ENCODE measurements at places on chromosomes 12 and 14. TPM values are rescaled to one million over a fixed set of nuclear protein-coding genes. Genes with fewer than 3 reads are reported as not detected.

KHNYN gene
- total RNA-seq, result 65.9 TPM

SIX1 gene
- total RNA-seq, result 0.39 TPM

DNA sequence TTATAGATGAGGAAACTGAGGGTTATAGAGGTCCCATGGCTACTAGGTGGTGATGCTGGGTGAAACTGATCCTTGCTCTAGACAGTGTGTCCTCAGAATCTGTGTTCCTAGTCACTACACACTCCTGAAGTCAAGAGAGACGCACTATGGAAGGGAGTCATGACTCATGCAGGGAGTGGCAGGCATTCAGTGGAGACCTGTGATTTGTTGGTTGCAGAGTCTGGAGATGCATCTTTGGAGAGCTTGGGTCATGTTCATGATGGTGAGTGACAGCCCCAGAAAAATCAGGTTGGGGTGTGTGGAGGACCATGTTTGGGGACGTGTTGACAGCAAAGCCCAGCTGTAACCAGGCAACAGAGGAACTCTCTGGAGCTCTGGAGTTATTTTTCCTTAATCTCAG lies 38.0 kb upstream of the FBXO21 start:
- no peak overlapping the region for H3K27ac ChIP-seq
- H3K27me3 ChIP-seq, result no peaks in the 10 kb centered on the region
- no peaks in the 10 kb centered on the region for H3K36me3 ChIP-seq
- H3K4me1 ChIP-seq, result no peaks in the 10 kb centered on the region
- DNase-seq, result no peak
- H3K4me3 ChIP-seq, result no peak overlapping the region

DNA sequence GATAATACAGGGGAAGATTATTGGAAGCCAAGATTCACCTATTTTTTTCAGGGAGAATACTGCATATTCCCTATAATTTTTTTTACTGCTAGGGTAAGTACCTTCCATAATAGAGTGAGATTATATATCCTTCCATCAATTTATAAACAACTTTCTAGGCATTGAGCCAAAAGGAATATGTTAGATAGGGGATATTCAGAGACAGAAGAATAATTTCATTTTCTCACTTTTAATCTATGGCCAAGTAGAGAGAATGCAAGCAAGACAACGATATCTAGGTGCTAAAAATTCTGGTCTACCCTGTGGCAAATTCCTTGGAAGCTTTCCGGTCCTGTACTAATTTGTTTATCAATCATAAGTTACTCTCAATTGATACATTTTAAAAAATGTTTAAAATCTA lies 69.7 kb upstream of the STAC3 start:
- H3K36me3 ChIP-seq, result no peaks in the 10 kb centered on the region
- H3K4me3 ChIP-seq, result no peak overlapping the region
- no peaks in the 10 kb centered on the region for H3K27me3 ChIP-seq
- H3K27ac ChIP-seq, result no peak overlapping the region
- peaks cover 5% of the 10 kb centered on the region for H3K4me1 ChIP-seq

DNA sequence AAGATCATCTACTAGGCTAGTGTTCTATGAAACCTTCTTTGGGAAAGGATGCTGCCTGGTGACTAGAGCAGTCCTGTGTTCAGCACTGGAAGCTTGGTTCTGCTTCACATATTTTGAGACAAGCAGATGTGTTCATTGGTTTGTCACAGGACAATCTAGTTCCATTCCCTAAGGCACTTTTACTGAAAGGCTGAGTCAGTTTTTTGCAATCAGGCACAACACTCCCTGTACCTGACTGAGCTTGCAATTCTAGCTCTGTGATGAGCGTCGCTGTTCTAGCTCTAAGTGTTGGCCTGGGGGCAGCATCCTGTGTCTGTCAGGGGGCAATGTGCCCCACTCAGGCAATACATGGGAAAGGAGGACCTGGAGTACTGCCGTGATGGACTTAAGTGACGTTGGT lies 144.4 kb downstream of the CAND1 start:
- no peak overlapping the region for H3K27ac ChIP-seq
- no peak for DNase-seq
- H3K27me3 ChIP-seq, result peaks cover 2% of the 10 kb centered on the region
- H3K36me3 ChIP-seq, result no peaks in the 10 kb centered on the region

Measured in activated T-helper 1 cell treated with anti-CD3 and anti-CD28 coated beads, Interleukin-12 subunit alpha, Interleukin-12 subunit beta, Interleukin-2, Interleukin-4 antibody, amounts not matched to agents 30 ng/mL and 10 ng/mL and 1 ng/mL, durations not matched to agents 14 hours and 24 hours and 36 hours (primary cell).